ENCODE measurements at places on chromosomes 7 and 10.

DNA sequence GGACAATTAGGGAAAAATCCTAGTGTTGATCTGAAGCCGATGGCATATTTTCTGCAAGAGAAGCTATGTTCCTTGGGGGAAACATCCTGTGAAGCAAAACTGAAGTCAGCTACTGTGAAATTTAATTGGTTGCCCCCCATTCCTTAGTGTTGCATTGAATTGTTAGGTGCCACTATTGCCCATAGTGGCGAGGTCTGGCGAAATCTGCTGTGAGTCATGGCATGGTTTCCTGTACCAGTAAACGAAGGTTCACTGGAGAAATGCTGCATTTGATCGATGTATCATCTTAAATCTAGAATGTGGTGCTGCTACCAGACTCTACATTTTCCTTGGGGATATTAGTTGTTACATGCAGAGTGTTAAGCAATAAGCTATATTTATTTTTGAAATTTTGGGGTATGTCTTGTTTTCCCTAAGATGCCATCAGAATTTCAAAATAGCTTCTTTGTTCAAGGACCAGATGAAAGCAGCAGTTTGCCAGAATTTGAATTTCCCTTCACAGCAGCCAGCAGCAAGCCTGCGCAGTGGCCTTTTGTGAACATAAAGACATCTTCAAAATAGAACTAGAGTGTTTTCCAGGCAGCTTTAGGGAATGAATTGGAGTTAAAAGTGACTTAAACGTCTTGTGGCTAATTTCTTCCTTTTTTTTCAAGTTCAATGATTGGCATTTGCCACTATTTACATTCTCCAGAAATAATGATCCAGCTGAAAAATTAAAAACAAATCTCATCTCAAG lies 348.6 kb upstream of the COBL start:
- no peak for DNase-seq

GRCh38 chr7:99422625-99423024 lies 13.9 kb downstream of the BUD31 start:
- no peak for DNase-seq

GRCh38 chr7:120724448-120724847 lies 133.5 kb downstream of the TSPAN12 start:
- DNase-seq = no peak

DNA sequence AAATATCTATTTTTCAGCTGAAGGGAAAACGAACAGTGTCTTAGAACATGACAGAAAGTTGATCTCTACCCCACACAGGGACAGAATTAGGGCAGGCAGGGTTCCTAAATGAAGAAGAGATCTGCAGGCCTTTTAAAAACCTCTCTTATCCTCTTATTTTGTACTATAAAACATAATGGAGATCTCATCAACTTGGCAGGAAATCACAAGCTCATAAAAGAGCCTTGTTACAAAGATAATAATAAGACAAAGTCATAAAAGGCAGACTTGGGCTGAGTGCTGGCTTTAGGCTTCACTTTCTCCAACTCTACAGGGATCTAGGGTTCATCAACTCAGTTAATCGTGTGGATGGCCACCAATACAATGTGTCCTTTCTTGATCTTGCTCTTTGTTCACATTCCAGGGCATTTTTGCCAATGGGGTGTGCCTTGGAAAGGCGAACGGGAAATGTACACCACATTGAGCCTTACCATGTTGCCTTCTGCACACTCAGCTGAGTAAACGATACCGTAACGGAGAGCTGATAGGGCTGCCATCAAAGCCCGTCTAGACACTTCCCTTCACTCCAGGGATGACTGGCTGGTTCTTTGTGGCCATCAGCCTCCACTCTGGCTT lies 7.1 kb upstream of the TEX36 start:
- DNase-seq = no peak

DNA sequence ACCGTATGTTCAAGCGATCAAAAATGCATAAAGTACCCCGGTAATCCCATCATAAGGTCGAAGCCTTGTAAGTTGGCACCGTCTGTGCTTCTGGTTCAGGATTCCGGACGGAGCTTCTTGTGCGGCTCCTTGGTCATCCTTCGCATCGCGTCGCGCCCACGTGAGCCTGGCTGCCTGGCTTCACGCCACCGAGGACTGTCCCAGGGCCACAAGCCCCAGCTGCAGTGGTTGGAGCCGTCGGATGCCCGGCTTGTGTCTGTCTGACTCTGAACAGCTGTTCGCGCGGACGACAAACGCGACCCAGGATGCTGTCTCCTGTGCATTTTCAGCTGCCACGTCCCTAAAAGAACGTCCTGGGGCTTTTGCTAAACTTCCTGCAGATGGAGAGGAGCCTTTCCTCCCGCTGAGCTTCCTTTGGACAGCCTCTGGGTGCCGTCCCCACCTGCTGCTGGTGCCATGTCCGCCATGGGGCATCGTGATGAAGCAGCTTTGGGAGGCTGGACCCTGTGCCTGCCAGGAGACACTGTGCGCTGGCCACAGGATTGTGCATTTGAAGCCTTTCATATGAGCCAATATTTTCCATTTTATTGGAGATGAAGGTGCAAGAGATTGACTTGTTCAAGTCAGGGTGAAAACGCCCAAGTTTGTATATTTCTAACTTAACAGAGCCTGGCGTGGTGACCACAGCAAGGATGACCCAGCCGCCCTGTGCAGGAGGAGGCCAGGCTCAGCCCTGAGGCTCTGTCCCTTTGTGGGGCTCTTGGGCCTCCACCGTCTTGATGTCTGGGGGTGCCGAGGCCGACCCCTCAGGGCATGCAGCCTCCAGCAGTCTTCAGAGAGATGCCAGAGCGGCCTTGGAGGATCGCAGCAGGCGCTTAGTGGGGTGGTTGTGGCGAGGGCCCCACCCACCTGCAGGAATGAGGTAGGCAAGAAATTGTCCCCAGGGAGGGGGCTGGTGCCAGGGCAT lies 6.7 kb upstream of the JAKMIP3 start:
- no peak for DNase-seq

GRCh38 chr10:5525561-5526341 lies 990 bp downstream of the CALML3 start:
- DNase-seq = no peak

DNA sequence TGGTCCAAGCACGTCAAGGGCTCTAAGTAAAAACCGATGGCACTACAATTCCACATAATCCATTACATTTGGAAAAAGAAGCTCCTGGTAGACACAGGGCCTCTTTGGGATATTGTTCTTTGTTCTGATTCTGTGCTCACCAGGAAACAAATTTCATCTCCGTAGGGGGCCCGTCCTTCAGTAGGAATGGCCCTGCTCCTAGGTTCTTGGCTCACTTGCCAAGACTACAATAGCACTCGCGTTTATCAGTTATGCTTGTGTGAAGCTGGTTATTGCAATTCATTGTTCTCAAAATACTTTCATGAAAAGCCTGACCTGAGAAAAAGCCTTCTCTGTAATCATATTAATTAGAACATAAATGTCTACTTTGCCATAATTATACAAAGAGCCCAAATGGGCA lies 10.3 kb upstream of the ZC3HAV1L start:
- DNase-seq = no peak

GRCh38 chr10:69217119-69217754 lies 2.9 kb upstream of the HKDC1 start:
- no peak for DNase-seq

- no peak for DNase-seq
These were observed 201.6 kb downstream of the PARD3 start for GRCh38 chr10:34613491-34613890.

DNA sequence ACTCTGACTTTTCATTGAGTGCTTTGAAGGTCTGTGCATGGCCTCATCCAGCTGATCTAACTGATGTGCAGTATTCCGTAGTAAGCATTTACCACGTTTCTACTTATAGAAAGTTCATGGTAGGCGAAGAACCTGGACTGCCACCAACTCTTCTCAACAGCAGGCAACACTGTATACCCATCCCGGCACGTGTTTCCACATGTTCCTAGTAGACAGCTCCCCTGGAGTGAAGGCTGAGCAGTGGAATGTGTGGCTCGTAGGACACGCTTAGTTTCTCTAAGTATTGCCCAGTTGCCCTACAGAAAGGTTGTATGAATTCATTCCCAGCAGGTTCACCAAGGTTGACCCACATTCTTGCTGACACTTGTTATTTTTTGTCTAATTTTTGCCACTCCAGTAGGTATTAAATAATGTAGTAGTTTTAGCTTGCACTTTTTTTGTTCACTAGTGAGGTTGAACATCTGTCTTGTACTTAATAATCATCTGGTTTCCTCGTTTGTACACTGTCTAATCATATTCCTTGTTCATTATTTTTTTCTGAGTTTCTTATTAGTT lies 15.2 kb downstream of the PROSER2 start:
- DNase-seq = no peak

GRCh38 chr7:107274506-107274905 lies 105.7 kb downstream of the HBP1 start:
- no peak for DNase-seq

GRCh38 chr10:70354556-70354955 lies 27.9 kb downstream of the LRRC20 start:
- DNase-seq = no peak

DNA sequence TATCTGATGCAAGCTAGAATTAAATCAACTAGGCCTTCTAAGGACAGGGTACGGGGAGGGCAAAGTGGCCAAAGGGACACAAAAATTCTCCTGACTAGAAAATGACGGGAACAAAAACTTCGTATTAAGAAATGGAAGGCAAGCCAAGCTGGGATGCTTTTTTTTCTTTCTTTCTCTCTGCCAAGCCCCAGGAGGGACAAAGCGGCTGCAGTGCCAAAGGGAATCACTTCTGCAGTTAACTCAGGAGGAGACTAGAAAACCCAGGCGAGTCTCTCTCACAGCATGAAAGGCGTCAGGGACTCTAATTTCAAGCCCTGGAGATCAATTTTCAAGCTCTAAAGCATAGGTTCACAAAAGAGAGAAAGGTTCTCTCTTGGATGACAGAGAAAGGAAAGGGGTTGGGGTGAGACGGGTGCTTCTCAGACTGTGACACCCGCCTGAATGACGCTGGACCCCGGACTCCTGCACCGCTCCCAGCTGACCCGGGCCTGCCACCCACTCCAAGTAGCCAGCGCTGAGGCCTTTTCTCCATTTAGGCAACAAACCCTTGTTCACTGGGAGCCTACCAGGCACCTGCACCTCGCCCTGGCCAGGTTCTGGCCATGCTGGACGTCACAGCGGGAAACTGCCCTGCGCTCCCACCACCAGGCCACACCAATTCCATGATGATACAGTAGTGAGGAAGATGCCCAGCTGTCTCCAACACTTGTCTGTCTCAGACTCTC lies 56.5 kb downstream of the KIAA1549 start:
- no peak for DNase-seq

DNA sequence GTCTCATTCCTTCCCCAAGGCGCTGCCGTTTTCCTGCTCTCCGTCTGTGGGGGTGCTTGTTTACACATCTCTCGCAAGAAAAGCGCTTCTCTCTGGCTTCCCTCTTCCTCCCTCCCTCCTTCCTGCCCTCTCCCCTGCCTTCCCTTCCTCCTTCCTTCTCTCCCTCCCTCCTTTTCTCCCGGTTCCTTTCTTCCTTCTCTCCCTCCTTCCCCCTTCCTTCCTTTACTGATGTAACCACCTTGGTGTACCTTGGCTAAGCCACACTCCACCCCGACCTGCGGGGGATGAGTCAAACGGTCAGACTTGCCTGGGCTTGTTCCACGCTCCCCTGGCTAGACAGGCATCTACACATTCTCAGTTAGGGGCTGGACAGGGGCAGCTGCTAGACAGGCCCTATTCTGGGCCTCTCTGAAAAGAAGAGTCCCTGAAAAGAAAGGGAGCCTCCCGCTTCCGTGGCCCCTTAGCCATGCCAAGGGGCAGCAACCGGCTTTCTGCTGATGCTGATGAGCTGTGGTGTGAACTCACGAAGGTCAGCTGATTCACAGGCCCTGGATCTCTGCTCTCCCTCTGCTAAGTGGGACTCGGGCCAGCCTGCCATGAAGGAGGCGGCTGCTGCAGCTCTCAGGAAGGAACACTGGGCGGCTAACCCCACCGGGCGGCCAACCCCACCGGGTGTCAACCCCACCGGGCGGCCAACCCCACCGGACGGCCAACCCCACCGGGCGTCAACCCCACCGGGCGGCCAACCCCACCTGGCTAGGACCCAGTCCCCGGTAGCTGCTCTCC lies 216.8 kb downstream of the TCERG1L start:
- no peak for DNase-seq

- peak; percentile 66 for DNase-seq
These were observed 238.7 kb upstream of the PRSS58 start for GRCh38 chr7:142496545-142496991.

DNA sequence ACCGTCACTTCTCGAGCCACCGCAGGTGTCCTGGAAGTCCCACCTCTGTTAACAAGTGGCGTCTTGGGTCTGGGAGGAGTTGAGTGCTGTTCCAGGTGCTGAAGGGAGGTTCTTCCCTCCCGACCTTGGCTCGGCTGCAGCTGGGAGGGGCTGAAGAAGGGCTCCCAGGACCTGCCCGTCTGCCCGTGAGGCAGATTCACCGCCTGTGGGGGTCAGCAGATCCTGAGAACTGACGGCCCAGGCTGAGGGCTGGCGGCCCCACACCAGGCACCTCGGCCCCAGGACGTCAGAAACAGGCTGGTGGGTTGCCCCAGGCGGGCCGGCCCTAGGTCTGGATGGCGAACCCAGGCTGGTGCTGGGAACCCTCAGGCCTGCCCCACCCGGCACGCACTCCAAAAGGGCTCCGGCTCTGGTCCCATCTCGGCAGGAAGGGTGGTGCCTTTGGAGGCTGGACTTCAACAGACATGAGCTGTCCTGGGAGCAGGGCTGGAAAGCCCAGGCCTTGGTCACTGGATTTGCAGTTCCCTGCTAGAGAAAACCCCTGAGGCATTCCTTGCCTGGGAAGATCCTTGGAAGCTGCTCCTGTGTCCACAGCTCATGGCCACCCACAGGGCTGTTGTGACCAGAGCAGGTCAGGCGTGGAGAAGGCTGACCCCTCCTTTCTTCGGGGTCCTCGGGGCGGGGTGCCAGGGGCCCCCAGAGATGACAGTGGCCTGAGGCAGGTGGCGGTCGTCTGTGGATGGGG lies 42.6 kb upstream of the CFAP46 start:
- DNase-seq = no peak

GRCh38 chr10:42937649-42938180 lies 139.2 kb upstream of the RET start:
- no peak for DNase-seq

DNA sequence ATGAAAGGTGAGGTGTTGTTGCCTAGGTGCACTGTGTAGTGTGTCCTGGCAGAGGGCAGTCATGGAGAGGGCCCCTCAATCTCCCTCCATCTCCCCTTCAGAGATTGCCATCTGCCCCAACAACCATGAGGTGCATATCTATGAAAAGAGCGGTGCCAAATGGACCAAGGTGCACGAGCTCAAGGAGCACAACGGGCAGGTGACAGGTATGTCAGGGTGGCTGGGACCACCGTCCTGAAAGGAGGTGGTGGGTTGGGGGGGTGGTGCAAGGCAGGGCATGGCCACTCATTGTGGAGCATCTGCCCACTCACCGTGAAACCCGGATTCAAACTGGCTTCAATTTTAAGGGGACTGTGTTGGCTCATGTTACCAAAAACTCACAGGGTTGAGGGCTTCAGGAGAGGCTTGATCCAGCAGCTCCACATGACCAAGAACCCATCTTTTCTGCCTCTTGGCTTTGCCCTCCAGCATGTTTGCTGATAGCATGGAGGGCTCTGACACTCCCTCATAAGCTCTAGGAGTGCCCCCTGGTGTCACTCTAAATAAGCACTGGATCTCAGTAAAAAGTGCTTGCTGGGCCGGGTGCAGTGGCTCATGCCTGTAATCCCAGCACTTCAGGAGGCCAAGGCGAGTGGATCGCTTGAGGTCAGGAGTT lies 12.2 kb downstream of the ARPC1B start:
- peak; percentile 49 for DNase-seq

Measured in HEK293T (cell line).